Sigmoid colon (tissue), 7 donors: ENCODE measurements at places on chromosomes 2 and 18. TPM values are rescaled to one million over a fixed set of nuclear protein-coding genes. Genes with fewer than 3 reads are reported as not detected.

The ANO7 gene
- total RNA-seq = not detected

GRCh38 chr18:28005164-28005563, 171.8 kb downstream of the CDH2 start:
- H3K4me1 ChIP-seq = no peaks in the 10 kb centered on the region
- H3K27ac ChIP-seq = no peak overlapping the region
- no peak overlapping the region for H3K4me3 ChIP-seq

The POTEF gene
- not detected for total RNA-seq

The TMEM178A gene
- total RNA-seq = 1.1 TPM

DNA sequence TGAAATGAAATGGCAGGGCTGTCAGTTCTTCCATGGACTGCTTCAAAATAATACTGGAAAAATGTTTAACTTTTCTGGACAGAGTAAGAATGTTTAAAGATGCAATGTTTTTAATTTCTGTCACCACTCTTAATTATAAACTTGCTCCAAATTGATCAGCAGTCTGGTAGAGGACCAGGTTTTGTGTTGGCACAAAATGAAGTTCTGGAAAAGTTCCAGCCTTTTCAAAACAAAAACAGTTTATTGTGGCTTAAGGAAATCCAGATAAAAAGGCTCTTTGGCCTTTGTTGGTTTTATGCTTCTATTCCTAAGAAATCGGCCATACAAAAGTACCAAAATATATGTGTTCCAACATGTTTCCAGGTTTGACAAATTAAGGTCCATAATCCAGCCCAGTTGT, 48.8 kb downstream of the PTRHD1 start:
- no peak overlapping the region for H3K4me3 ChIP-seq
- H3K4me1 ChIP-seq = no peaks in the 10 kb centered on the region
- H3K27me3 ChIP-seq = no peaks in the 10 kb centered on the region
- no peak overlapping the region for H3K27ac ChIP-seq
- no peak for DNase-seq

DNA sequence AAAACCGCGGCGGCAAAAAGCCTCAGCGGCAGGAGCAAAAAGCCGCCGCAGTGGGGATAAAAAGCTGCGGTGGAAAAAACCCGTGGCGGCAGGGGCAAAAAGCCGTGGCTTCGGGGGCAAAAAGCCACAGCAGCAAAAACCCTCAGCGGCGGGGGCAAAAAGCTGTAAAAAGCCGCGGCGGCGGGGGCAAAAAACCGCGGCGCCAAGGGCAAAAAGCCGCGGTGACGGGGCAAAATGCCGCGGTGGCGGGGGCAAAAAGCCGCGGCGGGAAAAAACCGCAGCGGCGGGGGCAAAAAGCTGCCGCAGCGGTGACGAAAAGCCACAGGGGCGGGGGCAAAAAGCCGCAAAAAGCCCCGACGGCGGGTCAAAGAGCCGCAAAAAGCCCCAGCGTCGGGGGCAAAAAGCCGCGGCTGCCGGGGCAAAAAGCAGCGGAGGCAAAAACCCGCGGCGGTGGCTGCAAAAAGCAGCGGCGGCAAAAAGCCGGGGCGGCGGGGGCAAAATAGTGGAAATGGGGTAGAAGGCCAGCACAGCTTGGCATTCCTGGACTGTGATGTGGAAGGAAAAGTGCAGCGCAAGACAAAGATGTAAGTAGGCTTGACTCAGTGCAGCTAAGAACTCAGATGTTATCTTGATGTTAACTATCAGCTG, 151.8 kb downstream of the ANKRD30BL start:
- no peaks in the 10 kb centered on the region for H3K4me1 ChIP-seq
- H3K4me3 ChIP-seq = peak overlapping the region; percentile 35
- peaks cover 7% of the 10 kb centered on the region for H3K27me3 ChIP-seq

The DCC gene
- 0.81 TPM for total RNA-seq

DNA sequence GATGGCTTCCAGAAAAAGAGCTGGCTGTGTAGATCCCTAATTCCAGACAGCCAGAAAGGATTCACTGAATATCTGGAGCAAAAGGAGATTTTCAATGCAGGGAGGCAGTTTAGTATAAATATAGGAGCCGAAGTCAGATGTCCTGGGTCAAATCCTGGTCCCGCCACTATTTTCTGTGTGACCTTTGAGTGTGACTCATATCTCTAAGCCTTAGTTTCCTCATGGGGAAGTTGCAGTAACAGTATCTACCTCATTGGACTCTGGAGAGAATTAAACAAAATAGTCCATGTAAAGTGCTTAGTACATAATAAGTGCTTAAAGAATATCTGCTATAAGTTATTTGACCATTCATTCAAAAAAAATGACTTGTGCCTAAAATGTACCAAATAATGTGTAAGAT, 52.1 kb upstream of the ITGA6 start:
- DNase-seq = no peak
- no peak overlapping the region for H3K27ac ChIP-seq
- H3K36me3 ChIP-seq = no peaks in the 10 kb centered on the region
- no peak overlapping the region for H3K4me3 ChIP-seq
- H3K4me1 ChIP-seq = no peaks in the 10 kb centered on the region
- H3K27me3 ChIP-seq = no peaks in the 10 kb centered on the region

DNA sequence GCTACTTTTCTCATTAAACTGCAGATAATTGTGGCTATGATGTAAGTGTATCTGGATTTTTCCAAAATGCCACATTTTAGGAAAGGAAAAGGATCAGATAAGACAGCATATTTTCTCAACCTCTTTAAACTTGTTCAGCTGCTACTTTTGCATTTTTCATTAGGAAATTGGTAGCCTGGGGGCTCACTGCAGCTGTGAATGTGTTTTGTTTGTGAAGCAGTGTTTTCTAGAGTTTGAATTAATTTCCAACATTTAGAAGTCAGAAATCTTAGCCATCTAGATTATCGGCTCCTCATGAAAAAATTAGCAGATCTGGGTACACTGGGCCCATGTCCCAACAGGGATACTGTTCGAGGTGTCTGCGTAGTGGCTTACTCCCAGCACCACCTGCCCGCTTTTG, 56.3 kb upstream of the ZDBF2 start:
- no peaks in the 10 kb centered on the region for H3K36me3 ChIP-seq
- no peak for DNase-seq
- peaks cover 3% of the 10 kb centered on the region for H3K4me1 ChIP-seq
- no peak overlapping the region for H3K27ac ChIP-seq

The NYAP2 gene
- not detected for total RNA-seq

DNA sequence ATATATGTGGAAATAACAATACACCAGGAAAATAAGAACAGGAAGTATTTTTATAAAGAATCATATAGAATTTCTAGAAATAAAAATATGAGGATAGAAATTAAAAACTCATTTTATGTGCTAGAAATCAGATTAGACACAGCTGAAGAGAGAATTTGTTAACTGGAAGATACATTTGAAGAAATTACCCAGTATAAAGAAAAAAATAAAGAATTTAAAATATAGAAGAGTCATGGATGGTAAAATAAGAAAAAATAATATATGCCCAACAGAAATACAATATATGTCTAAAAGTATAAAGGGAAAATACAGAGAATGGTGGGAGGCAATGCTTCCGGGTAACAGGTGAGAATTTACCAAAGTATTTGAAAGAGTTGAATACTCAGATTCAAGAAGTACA, 539.9 kb downstream of the NR4A2 start:
- H3K4me1 ChIP-seq = no peaks in the 10 kb centered on the region
- H3K4me3 ChIP-seq = no peak overlapping the region
- DNase-seq = no peak
- H3K27me3 ChIP-seq = no peaks in the 10 kb centered on the region
- H3K36me3 ChIP-seq = no peaks in the 10 kb centered on the region

DNA sequence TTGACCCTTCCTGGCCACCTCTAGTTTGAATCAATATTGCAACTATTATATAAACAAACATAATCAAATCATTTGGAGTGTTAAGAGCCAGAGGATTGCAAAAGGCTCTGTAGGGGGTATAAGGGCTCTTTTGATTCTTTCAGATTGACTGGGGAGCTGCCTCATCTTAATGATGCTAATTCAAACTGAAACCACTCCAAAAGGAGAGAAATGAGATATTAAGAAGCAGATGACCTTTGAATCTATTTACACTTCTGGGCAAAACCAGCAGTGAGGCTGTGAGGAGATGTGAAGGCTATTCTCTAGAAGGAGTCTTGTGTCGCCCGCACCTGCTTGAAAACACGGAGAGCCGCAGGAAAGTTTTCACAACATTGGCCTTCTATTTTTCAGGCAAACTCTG, 311.2 kb upstream of the CRIM1 start:
- H3K36me3 ChIP-seq = no peaks in the 10 kb centered on the region
- H3K27ac ChIP-seq = no peak overlapping the region
- no peak overlapping the region for H3K4me3 ChIP-seq
- H3K4me1 ChIP-seq = no peaks in the 10 kb centered on the region
- no peak for DNase-seq

DNA sequence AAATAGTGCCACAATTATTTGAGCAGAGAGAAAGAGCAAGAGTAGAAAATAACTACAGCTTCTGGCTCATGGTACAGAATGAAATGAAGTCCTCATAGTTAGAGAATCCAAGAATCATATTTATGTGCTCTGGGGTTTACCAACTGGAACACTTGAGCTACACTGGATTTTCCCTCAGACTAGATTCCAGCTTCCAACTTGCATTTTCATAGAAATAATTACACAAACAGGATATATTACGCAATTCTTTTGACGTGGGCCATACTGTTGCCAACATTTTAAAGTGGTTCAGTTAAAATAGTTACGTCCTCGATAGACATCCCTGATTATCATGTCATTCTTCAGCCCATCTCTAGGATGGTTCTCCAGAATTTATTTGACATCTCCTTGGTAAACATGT, 129.2 kb downstream of the ETAA1 start:
- no peak for DNase-seq
- no peaks in the 10 kb centered on the region for H3K27me3 ChIP-seq
- no peak overlapping the region for H3K4me3 ChIP-seq
- no peaks in the 10 kb centered on the region for H3K4me1 ChIP-seq
- H3K36me3 ChIP-seq = no peaks in the 10 kb centered on the region
- H3K27ac ChIP-seq = peak overlapping the region; percentile 34

The NEU2 gene
- total RNA-seq = not detected

The UPP2 gene
- total RNA-seq = not detected

The GAREM2 gene
- 1.8 TPM for total RNA-seq

The SLC8A1 gene
- total RNA-seq = 305 TPM

- no peaks in the 10 kb centered on the region for H3K36me3 ChIP-seq
- no peaks in the 10 kb centered on the region for H3K4me1 ChIP-seq
- no peak overlapping the region for H3K4me3 ChIP-seq
Observed at GRCh38 chr2:19914266-19914975, 12.6 kb upstream of the TTC32 start.

The RAB6C gene
- not detected for total RNA-seq

GRCh38 chr2:223068071-223068470, 16.1 kb downstream of the KCNE4 start:
- no peak overlapping the region for H3K4me3 ChIP-seq
- H3K4me1 ChIP-seq = peaks cover 14% of the 10 kb centered on the region
- H3K27me3 ChIP-seq = no peaks in the 10 kb centered on the region
- DNase-seq = no peak
- no peak overlapping the region for H3K27ac ChIP-seq
- no peaks in the 10 kb centered on the region for H3K36me3 ChIP-seq

The PSMA8 gene
- total RNA-seq = not detected

The HMSD gene
- not detected for total RNA-seq
